ENCODE measurements at places on chromosomes 5 and 9.

- DNase-seq, result no peak
Observed at GRCh38 chr5:175470781-175471180, 7.6 kb upstream of the SFXN1 start.

DNA sequence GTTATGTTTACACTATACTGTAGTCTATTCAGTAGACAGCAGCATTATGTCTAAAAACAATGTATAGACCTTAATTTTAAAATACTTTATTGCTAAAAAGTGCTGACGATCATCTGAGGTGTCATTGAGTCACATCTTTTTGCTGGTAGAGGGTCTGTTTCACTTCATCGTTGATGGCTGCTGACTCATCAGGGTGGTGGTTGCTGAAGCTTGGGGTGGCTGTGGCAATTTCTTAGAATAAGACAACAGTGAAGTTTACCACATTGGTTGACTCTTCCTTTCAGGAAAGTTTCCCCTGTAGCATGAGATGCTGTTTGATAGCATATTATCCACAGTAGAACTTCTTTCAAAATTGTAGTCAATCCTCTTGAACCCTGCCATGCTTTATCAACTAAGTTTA, 150.3 kb downstream of the FBXL7 start:
- no peak for DNase-seq

- no peak for DNase-seq
Observed at GRCh38 chr9:101148344-101148743, 119.8 kb downstream of the PLPPR1 start.

GRCh38 chr5:167939686-167940085, 351.8 kb upstream of the WWC1 start:
- DNase-seq, result no peak

DNA sequence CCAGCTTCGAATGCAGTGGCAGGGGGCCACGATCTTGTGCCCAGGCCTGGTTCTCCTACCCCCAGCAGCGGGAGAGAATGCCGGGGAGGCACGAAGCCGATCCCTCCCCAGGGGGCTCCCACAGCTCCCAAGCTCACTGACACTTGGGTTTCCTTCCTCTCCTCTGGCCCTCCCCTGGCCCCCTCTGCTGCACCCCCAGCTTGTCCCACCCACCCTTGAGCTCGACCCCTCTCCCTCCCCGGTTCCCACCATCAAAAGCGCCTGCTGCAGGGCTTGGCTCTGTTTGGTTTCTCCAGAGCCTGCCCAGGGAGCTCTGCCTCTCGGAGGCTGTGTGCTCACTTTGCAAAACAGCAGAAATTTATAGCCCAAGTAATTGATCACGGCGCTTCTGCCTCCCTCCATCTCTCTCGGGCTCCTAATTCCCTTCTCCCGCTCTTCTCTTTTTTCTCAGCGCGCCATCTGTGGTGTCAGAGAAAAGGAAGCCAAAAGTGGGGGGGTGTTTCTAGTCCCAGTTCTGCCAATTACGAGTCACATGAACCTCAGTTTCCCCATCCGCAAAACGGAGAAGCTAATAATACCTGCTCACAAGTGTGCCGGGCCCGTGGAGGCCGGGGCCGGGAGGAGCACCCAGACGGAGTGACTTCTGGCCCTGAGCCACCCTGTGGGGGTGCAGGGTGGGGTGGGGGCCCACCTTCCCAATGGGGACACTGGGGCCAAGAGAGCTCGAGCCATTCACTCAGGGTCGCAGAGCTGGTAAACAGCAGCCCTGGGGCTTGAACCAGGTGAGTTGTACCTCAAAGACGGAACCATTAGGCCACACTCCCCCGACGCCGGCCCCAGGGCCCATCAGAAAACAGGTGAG, 141.2 kb upstream of the IER5L start:
- DNase-seq, result no peak

- no peak for DNase-seq
Observed at GRCh38 chr9:36017278-36017677, 19.4 kb upstream of the RECK start.

GRCh38 chr5:85646036-85646435, 971.7 kb upstream of the COX7C start:
- no peak for DNase-seq

All from AG09309 (cell line).